ENCODE measurements at places on chromosomes 3 and 15.

GRCh38 chr3:189507856-189508255, 123.3 kb upstream of the TP63 start:
- DNase-seq = no peak

DNA sequence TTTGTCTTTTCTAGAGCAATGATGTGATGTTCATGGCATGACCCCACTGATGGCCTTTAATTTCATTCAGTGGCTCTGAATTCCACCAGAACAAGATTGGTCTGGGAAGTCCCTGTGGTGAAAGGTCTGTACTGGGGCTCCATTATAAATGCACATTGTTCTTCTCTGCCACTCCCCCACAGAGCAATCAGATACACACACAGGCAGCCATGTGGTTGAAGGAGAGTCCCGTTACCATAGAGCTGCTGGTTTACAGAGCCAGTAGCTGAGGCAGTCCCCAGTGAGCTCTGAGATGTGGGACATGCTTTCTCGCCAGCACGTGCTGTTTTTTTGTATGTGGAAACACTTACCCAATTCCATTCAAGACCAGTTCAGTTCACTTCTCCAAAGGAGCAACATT, 172.7 kb upstream of the TRIM42 start:
- DNase-seq = peak; percentile 87

- no peak for DNase-seq
Observed at GRCh38 chr3:101807888-101808287, 28.9 kb downstream of the NXPE3 start.

DNA sequence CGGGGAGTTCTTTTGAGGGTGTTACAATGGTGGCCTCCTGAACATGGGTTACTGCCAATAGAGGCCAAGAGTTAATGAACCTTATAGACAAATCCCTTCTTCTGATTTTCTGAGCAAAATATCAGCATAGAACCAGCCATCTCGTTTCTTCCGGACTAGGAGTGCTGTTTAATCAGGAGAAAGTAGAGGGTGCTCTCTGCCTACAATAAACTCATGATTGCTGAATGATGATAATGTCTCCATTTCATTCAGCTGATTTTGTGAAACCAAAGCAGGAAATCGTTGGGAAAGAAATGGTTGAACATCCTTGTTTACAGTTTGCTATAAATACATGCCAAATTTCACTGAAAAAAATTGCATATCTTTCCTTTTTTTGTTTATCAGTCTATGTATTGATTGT, 142.8 kb upstream of the PLSCR5 start:
- no peak for DNase-seq

- no peak for DNase-seq
Observed at GRCh38 chr3:11010426-11011165, 18.0 kb downstream of the SLC6A1 start.

DNA sequence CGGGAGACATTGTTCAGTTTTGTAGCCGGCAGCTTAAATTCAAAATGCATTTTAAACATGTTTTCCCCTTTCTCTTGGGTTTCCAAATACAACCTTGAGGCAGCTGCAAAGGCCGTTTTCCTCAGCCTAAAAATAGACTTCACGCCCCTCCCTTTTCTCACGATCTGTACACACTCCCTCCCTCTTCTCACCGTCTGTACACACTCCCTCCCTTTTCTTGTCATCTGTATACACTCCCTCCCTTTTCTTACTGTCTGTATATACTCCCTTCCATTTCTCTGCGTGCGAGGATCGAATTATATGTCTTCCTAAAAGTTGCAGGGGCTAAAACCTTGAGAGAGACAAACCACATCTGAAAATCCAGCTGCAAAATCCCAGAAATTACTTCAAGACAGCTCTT, 8.9 kb downstream of the MUC4 start:
- peak; percentile 63 for DNase-seq

All from testis (tissue), 5 donors.